ENCODE measurements at places on chromosomes 11 and 22. TPM values are rescaled to one million over a fixed set of nuclear protein-coding genes. Genes with fewer than 3 reads are reported as not detected.

Gene CHST1
- 4.9 TPM for total RNA-seq

DNA sequence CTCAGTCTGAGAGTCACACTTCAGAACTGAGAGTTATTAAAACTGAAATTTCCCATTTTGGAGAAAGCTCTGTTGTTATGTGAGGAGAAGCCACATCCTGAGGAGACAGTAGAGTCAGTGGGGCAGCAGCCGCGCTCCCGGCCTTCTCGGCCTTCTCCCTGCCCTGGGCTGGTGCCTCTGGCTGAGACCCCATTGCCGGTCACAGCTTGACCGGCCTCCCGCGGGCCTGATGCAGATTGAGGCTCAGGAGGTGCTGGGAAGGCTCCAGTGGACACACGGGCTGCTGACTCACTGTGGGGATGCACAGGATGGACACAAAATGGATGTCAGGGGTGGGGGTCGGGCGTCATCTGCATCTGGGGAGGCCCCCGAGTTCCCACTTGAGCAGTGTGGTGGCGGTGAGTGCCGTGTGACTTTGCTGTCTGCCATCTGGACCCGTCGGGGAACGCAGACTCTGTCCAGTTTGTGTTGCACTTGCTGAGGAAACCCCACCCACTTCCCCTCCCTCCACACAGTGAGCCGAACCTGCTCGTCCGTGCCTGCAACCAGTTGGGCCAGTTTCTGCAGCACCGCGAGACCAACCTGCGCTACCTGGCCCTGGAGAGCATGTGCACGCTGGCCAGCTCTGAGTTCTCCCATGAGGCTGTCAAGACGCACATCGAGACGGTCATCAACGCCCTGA is 50.1 kb downstream of the MUC6 start:
- peak; percentile 90 for DNase-seq

- DNase-seq: no peak
Observed at GRCh38 chr11:112632866-112633505, 328.2 kb upstream of the NCAM1 start.

GRCh38 chr11:58068655-58069054 is 37.9 kb downstream of the OR6Q1 start:
- DNase-seq: no peak

DNA sequence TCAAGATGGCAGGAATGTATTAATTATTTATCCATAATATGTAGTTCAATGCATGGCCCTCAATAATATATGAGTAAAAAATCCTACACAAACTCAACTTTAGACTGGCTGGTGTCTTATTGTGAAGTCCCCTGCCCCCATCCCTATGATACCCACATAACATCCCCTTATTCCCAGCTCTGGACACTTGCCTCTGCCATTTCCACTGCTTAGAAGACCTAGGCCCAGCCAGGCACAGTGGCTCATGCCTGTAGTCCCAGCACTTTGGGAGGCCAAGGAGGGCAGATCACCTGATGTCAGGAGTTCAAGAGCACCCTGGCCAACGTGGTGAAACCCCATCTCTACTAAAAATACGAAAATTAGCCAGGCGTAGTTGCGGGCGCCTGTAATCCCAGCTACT is 84.4 kb downstream of the BDNF start:
- DNase-seq: no peak

GRCh38 chr11:115930291-115930690 is 426.1 kb upstream of the CADM1 start:
- no peak for DNase-seq
